NCI-H1092 treated with DMSO at 0.1 percent for 48 hours (cell line): ENCODE measurements at places on chromosomes 16 and 17.

DNA sequence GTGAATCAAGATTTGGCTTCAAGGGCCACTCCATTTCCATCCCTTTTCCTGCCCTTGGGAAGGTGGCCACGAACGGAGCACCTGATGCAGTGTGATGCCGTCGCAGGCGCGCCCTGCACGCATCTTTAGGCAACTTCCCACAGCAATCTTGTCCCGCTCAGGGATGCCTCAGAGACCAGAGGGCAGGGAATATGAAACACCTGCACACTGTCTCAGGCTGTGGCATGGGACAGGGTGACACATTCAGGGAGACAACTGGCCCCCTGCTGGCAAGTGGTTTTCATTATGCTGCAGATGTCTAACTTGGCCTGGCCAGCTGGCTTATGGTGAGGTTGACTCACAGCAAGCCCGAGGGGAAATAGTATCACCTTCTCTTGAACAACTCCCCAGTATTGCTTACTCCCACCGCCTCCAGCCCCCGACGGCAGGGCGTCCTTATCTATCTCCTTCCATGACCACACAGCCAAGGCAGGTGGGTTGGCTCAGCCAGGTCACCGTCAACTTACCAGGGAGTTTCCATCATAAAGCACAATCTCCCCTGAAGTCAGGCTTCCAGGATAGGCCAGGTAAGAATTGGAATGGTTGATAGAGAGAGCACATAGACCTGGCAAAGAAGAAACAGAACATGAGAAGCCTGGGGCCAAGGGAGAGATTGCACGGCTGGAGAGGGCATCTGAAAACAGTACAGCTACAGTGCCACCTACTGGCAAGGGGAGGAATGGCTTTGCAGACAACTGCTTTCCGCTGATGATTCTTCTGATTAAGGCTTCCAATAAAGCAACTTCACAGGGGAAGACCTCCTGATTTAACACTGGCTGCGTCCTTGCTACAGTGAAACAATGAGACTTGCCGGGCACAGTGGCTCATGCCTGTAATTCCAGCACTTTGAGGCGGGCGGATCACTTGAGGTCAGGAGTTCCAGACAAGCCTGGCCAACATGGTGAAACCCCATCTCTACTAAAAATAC lies 21.1 kb downstream of the WIPI1 start:
- DNase-seq, result peak; percentile 73

DNA sequence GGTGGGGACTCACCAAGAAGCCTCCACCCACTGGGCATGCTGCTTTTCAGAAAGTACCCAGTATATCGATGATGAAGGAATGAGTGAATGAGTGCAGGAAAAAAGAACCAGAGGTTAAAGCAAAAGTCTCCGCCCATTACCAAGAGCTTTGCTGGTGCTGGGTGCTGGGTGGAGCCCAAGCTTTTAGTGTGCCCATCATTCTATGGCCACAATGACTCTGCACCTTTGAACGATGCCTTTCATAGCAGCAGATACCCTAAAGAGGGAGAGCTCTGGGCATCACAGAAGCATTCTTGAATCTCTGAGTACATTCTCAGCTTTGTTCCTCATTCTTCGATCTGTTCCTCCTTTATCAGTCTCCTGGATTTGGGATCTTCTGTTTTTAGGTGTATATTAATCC lies 450.7 kb upstream of the CCL2 start:
- no peak for DNase-seq

- no peak for DNase-seq
These were observed 536 bp upstream of the PLD2 start for GRCh38 chr17:4806456-4806776.

DNA sequence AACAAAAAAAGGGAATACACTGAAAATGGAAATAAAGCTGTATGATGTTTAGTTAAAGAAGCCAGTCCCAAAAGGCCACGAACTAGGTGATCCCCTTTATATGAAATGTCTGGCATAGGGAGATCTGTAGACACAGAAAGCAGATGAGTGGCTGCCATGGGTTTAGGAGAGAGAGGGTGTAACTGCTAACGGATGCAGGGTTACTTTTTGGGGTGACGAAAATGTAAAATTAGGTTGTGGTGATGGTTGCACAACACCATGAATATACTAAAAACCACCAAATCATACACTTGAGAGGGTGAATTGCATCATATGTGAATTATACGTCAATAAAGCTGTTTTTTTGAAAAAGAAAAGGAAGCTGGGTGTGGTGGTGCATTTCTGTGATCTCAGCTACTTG lies 99.6 kb downstream of the ADCY9 start:
- DNase-seq, result no peak

DNA sequence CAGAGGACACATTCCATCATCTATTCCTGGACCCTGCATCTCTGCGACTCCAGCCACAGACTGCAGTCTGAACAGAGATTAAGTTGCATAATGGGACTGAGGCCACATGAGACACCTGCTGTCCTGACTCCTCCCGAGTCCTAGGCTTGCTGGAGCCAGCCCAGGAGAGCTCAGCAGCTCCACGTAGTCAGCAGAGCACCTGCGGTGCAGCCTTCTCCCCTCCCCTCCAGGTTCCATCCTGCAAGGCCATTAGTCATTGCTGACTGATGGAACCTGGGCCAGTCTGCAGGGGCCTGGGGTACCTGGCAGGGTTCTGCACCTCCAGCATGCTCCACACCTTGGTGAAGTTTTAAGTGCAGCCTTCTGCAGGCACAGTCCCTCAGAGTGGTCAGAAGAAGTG lies 76.7 kb downstream of the PLD6 start:
- DNase-seq, result no peak

- DNase-seq, result no peak
These were observed 774 bp upstream of the MAF start for GRCh38 chr16:79601092-79601930.

DNA sequence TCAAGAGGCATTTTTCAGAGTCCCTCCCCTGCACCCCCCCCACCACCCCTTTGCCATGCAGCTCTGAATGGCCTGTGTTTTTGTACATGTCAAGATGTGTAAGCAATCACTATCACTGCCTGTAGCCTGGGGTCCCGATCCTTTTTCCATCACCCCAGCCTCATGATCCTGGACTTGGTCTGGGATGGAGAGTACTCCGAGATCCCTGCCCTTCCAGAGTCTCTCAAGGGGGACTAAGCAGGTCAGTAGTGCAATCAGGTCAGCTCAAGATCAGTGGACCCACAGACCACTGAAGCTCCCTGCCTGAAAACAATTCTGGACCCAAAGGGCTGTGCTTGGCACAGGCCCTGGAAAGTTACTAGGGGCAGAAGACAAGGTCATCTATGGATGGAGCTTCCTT lies 7.5 kb upstream of the GJD3 start:
- no peak for DNase-seq

DNA sequence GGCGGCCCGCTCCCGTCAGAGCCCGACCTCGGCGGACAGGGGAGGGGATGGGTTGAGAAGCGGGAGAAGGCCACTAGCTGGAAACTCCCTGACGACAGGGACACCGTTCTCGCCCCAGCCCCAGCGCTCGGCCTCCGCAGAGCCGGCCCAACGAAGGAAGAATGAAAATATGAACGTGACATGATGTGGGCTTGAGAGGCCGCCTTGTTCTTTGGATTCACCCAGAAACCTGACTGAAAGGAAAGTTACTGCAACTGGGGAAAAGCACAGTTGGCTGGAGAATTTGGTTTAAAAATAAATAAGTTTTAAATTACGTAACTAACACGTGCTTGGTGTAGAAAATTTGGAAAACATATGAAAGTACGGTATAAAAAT lies 21.1 kb downstream of the NPTX1 start:
- DNase-seq, result no peak

DNA sequence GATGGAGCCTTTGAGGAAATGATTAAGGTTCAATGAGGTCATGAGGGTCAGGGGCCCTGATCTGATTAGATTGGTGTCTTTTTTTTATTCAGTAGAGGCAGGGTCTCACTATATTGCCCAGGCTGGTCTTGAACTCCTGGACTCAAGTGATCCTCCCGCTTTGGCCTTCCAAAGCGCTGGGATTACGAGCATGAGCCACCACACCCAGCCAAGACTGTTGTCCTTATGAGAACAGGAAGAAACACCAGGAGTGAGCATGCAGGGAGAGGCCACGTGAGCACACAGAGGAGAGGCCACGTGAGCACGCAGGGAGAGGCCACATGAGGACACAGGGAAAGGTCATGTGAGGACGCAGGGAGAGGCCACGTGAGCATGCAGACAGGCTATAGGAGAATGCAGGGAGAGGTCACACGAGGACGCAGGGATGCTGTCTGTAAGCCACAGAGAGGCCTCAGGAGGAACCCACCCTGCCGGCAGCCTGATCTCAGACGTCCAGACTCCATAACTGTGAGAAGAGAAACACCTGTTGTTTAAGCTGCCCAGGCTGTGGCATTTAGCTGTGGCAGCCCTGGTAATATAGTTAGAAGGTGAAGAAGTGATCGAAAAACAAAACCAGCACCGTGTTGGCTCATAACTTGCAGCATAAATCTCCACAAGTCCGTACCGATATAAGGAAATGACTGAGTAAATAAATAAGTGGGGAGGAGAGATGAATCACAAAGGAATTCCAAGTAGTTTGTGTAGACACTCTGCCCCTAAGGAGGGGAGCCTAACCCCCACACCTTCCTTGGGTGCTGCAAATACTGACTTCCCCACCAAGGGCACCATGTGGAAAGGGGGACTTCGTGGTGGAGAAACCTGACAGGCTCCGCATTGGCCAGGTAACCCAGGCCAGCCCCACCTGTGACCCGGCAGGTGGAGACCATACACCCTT lies 14.6 kb upstream of the CSNK1D start:
- no peak for DNase-seq

GRCh38 chr17:82338858-82339633 lies 5.5 kb upstream of the SECTM1 start:
- no peak for DNase-seq

GRCh38 chr16:30628628-30629540 lies 18.7 kb upstream of the ZNF689 start:
- peak; percentile 76 for DNase-seq

GRCh38 chr16:73545755-73546154 lies 497.8 kb upstream of the ZFHX3 start:
- no peak for DNase-seq

GRCh38 chr16:67364600-67365235 lies 28.6 kb downstream of the TPPP3 start:
- no peak for DNase-seq

DNA sequence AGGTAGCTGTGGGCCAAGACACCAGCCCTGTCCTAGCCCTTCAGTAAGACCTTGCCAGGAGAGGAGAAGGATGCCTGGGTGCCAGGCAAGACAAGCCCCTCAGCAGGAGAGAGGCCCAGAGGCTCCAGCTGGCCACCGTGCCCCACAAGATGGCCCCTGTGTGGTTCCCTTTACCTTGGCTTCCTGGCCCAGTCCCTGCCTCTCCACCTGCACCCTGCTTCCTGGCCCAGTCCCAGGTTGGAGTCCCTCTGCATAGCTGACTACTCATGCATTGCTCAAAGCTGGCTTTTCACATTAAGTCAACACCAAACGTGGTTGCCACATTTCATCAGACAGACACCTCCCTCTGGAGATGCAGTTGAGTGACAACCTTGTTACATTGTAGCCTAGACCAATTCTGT lies 4.0 kb downstream of the SYNGR3 start:
- no peak for DNase-seq

DNA sequence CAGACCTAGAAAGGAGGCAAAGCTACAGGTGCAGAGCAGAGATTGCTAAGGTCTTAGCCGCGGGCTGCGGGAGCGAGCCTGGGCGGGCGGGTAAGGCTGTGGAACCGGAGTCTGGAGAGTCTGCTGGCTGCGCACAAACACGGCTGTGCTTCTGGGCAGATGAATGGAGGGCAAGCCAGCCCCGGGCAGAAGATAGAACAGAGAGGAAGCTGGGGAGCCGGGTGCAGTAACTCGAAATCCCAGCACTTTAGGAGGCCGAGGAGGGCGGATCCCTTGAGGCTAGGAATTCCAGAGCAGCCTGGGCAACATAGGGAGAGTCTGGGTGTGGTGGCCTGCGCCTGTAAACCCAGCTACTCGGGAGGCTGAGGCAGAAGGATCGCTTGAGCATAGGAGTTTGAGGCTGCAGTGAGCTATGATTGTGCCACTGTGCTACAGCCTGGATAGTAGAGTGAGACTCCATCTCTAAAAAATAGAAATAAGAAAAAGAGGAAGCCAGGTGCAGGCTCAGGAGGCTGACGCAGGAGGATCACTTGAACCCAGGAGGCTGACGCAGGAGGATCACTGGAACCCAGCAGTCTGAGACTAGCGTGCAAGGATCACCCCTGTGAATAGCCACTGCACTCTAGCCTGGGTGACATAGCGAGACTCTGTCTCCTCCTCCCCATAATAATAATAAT lies 56.3 kb downstream of the PITPNC1 start:
- DNase-seq, result no peak
